ENCODE measurements at places on chromosomes 3 and 15.
A peak's percentile ranks its signal among the peaks of the same experiment; 100 is the strongest.

DNA sequence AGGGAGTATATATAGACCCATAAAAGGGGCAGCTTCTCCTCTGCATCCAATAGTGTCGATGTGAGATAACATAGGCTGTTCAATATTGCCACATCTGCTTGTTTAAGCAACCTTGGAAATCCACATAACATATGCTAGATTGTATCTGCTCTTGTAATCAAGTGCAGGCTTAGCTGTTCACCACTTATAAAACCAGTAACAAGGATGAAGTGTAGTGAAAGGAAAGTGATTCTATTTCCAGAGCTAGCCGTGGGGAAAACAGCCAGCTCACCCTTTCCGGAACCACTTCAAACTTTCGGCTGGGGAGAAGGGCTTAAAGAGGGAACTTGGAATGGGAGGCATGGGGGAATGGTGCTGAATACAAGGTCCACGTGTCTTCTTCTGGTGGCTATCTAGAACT is 204.0 kb downstream of the TAFA4 start:
- no peak for DNase-seq

DNA sequence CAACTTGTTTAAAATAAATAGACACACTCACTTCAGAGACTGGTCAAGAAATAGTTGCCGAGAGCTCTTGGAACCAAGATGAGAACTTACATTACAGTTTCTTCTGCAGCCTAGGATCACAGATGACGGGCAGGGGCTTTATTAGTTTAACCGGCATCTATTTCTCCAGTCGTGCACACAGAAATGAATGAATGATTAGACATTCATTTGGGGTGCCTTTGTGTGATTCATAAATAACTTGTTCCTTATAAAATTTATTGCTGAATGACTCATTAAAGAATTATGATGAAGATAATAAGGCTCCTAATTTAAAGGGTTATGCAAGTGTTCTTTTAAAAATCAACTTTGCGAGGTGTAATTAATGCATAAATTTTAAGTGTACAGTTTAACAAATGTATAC is 20.8 kb downstream of the NFKBIZ start:
- DNase-seq, result no peak

- DNase-seq, result no peak
Observed at GRCh38 chr3:120227710-120228347, 57.2 kb downstream of the GPR156 start.

GRCh38 chr15:97745481-97746071 is 214.9 kb upstream of the ARRDC4 start:
- DNase-seq, result peak; percentile 63

DNA sequence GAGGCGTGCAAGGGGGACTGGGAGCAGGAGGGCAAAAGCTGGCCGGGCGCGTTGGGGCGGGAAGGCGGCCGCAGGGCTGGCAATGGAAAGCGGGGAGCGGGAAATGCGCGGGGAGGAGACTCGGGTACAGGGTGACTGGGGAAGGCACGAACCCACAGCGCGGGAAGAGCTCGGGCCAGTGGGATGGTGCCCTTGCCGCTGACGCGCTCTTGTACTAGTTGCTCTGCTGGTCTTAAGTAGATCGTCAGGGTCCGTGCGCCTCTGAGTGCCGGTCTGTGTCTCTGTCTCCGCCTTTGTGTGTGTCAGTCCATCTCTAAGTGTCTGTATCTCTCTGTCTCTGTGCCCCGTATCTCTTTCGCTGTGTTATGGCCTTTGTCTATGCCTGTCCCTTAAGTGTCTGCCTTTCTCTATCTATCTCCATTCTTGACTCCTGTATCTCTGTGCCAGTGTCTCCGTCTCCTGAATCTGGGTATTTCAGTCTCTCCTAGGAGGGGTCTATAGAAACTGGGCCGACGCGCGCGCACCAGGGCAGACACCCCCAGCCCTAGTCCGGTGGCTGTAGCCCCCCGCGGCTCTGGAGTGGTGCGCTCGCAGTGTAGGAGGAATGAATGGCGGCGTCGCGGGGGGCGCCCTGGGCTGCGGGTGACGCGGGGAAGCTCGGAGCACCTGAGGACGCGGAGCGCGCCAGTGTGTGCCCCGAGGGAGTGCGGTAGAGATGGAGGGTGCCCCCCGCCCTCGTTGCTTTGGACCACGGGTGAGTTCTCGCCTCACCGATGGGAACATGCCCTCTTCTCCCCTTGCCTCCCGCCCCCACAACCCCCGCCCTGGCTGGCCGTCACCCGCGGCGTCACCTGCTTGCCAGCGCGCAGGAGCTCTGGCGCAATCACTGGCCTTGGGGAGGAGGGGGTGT is 756 bp upstream of the CAMK2N2 start:
- DNase-seq, result no peak

DNA sequence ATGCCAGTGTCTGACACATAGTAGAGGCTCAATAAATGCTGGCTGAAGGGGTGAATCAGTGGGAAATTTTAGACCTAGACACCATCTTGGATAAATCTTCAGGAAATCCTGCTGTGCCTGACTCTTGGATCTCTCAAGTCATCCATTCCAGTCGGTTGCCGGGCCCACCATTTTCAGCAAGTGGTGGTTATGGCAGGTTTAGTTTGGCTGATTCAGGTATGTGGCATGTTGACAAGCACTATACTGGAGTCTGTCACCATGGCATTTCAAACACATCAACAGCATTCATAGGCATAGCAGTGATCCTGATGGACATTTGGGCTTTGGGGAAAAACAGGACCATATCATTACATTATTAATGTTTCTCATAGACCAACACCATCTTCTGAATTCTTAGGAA is 25.7 kb upstream of the APH1B start:
- no peak for DNase-seq

DNA sequence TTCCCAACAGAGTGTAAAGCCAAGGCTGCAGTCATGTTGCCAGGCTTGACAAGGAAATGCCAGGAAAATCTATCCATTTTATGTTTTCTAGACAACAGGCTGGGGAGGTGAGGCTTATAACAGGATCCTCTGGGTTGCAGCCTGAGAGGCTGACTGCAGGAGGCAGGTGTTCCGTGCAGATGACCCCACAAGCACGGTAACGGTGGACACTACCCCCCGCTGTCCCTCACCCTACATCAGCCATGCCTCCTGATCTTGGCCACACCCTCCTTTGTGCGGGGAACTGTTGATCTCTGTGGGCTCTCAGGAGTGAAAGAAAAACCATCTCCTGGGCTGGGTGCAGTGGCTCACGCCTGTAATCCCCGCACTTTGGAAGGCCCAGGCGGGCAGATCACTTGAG is 68.0 kb upstream of the ADPGK start:
- no peak for DNase-seq

- DNase-seq, result no peak
Observed at GRCh38 chr3:171991166-171991565, 48.2 kb upstream of the FNDC3B start.

- DNase-seq, result peak; percentile 67
Observed at GRCh38 chr3:172040078-172040980, 951 bp downstream of the FNDC3B start.

DNA sequence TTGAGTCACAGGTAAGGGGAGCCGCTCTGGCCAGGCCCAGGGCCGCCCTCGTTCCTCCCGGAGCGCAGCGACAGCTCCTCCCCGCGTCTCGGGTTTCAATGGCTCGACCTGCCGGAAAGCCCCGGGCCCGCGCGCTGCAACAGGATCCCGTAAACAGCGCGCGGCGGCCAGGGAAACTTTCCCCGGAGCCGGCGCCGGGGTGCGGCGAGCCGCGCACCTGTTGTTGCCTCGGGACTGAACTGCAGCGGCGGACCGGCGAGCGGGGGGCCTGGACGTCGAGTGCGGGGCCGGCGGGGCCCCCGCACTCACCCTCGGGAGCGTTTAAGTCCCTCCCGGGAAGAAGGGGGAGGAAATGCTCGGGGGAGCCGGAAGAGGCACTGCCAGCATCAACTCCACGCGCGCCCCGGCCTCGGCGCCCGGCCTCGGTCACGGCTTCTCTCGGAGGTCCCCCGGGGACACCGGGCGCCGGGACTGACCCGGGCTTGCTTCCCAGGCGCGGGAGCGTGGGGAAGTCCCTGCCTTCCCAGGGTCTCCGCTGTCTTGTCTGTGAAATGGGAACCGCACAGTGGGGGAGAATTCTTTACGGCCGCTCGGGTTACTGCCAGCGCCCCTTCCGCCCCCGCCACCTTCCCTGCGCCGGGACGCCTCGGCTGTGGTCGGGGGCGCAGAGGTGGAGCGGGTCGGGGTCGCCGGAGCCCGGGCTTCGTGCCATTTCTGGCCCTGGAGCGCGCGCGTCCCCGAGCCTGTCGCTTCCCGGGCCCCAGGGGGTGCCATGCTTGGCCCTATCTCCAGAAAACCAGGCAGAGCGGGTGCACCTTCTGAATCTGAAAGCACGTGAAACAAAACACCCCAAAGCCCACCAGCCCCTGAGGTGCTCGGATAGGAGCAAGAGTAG is 7.5 kb upstream of the PGPEP1L start:
- peak; percentile 70 for DNase-seq

- no peak for DNase-seq
Observed at GRCh38 chr3:139378587-139379241, 10.7 kb downstream of the COPB2 start.

- no peak for DNase-seq
Observed at GRCh38 chr3:194367992-194368841, 1.3 kb downstream of the LRRC15 start.

GRCh38 chr15:74890665-74890960 is 771 bp downstream of the MPI start:
- no peak for DNase-seq

All from HEK293T (cell line).